NCI-H2171 treated with DMSO at 0.1 percent for 48 hours (cell line): ENCODE measurements at places on chromosomes 16 and 17.

DNA sequence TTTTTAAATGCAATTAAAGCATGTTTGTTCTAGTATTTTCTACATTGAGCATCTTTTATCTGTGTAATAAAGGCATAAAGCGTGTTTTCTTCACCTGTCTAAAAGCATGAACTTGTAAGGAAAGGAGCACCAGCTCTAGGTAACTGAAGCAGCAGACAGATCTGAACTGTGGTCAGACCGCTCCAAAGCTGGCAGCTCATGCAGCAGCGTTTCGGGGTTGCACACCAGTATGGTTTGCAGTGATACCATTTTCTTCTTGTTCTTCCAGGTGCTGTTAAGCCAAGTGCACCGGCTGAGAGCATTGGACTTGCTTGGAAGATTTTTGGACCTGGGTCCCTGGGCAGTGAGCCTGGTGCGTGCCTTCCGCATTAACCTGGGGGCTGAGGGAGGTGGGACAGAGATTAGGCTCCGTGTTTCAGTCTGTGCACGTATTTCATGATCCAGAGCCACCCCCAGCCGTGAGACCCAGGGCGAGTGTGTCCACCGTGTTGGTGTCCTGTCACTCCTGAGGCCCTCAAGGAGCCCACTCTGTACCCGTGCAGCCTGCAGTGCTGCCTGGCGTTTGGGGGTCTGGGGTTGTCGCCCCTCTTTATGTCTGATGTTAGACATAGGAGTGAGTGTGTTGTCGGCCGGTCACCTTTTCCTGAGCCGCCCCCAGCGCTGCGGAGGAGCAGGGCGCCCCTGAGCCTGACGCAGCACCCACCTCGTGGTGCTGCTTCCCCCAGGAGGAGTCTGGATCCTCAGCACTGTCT is 136.3 kb upstream of the CHMP6 start:
- DNase-seq = no peak

DNA sequence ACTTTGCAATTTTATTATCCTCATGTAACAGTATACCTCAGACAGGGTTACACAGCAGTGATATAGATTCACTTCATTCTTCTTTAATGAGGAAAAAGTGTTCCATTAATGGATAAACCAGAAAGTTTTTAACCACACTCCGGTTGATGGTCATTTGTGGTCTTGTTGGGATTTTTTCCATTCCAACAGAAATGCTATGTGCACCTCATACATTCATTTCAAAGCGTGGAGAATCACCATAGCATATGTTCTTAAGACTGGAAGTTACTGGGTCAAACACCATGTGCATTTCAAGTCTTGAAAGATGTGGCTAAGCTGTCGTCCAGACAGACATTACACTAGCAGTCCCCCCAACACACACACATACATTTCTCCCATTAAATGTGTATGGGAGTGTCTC is 245.8 kb upstream of the CDH5 start:
- DNase-seq = no peak

DNA sequence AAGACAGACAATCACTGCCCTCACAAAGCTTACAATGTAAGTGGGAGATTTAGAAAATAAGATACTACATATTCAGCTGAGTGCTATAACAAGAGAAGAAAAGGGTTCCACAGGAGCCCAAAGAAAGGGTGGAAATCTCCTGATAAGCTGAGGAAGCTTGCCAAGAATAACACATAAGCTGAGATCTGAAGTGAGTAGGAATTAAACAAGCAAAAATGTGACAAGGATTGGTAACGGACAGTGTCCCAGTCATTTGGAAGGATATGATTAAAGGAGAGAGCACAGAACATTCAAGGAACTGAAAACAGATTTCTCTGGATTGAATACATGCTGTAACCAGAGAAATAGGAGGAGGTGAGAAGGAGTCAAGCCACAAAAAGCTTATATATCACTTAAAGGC is 13.0 kb downstream of the CDYL2 start:
- DNase-seq = no peak

DNA sequence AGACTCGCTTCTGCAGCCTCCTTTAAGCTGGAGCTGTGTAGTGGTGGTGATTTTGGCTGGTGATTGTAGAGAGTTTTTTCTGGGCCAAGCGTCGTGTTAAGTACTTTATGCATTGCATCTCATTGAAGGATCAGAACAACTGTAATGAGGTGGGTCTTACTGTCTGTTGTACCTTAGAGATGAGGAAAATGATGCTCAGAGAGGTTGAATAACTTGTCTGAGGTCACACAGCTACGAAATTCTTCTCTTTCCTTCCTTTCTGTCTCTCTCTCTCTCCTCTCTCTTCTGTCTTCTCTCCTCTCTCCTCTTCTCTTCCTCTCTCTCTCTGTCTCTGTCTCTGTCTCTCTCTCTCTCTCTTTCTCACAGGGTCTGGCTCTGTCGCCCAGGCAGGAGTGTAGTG is 82.8 kb downstream of the CNGB1 start:
- DNase-seq = no peak

GRCh38 chr16:84648595-84649510 is 542 bp downstream of the KLHL36 start:
- DNase-seq = no peak

- no peak for DNase-seq
Measured at GRCh38 chr17:4287710-4288109, 23.9 kb upstream of the ANKFY1 start.

DNA sequence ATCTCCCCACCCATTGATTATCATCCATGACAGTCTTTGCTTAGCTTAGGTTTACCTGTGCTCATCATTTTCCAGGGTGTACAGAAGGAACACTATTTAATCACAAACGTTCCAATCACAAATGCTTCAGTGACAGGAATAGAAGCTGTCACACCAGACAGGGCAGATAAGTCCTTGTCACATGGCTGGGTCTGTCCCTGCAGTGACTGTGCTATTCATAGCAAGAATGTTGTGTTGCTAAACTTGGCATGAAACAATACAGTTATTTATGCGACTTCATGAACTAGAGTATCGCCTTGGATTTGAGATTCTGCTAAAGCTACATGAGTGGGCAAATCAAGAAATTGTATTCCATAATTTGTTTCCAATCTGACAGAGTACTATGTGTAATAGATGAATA is 108.4 kb downstream of the CDH13 start:
- DNase-seq = no peak
